ENCODE measurements at places on chromosomes 16 and 17.

DNA sequence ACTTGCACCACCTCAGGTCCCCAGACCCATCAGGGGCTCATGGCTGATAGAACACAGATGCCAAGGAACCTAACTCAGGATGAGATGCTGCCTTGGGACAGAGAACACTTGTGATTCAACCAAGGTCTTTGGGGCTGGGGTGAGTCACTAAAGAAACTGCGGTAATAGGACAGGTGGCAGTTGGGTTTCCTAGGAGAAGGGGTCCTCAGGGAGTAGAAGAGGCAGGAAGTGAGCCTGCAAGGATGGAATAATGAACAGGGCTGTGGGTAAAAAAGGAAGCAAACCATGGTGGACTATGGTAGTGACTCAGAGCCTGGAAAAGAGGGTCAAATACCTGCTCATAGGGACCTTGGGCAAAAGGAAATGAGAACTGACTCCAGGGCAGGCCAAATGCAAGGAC is 6.5 kb upstream of the PNPO start:
- DNase-seq: no peak

- peak; percentile 73 for DNase-seq
Observed at GRCh38 chr17:79391376-79392233, 219.2 kb downstream of the RBFOX3 start.

DNA sequence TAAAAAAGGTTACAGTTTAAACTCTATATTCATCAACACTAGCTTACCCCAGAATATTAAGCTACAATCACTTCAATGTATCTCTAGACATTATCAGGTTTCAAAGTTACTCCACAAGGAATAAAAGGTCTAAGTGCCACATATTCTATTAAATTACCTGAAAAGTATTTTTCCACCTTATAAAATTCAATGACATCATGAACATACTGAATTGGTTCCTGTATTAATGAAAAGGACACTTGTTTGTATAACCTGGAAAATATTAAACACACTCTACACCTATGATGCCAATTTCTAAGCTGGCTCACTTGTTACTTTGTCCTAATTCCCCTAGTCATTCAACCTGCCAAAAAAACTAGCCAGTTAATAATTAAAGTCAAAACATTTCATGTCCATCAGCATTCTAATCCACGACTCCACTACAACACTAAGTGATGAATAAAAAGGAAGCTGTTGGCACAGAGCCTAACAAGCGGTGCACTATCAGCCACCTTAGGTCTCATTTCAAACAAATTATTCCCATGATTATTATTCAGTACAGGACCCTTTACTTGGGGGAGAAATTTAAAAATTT is 12.2 kb downstream of the MED13 start:
- no peak for DNase-seq

DNA sequence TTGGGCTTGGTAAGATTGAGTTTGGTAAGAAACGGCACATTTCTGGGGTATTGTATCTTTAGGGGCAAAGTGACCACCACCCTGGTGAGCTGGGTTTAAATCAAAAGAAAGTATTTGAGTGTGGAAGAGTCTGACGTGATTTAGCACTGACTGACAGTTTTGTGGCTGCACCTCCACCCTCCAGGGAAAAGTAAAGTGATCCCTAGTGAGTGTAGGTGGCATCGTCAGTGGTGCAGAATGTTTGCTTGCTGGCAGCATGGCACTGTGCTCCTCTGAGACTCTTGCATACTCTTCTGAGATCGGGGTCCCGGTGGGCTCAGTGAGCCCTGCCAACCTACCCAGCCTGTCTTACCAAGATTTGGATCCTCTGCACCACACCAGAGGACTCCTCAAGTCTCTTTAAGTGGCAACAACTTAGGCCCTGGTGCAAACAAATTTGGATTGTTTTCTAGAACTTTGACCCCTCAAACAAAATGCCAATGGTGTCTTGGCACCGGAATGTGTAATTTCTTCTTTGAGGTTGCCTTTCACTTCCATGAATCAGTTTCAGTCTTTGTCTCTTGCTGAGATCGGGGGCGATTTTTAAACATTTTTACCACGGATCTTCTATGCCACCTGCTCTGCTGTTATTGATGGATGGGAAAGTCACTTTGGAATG is 2.8 kb downstream of the PRKCB start:
- DNase-seq: no peak

- DNase-seq: no peak
Observed at GRCh38 chr16:82010649-82011048, 621 bp downstream of the SDR42E1 start.

DNA sequence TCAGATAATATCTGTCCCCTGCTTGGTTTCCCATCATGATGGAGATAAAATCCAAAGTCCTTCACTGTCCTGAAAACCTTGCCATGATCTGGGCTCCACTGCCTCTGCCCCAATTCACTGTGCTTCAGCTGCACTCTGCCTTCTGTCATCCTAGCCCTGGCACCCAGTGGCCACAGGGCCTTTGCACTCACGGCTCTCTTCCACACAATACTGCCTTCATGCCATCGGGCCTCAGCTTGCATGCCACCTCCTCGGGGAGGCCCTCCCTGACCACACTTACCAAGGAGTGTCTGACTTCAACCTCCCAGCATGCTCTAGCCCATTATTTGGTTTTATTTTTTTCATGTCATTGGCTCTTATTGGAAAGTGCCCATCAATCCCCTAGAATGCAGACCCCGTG is 146.1 kb downstream of the C16orf78 start:
- no peak for DNase-seq

DNA sequence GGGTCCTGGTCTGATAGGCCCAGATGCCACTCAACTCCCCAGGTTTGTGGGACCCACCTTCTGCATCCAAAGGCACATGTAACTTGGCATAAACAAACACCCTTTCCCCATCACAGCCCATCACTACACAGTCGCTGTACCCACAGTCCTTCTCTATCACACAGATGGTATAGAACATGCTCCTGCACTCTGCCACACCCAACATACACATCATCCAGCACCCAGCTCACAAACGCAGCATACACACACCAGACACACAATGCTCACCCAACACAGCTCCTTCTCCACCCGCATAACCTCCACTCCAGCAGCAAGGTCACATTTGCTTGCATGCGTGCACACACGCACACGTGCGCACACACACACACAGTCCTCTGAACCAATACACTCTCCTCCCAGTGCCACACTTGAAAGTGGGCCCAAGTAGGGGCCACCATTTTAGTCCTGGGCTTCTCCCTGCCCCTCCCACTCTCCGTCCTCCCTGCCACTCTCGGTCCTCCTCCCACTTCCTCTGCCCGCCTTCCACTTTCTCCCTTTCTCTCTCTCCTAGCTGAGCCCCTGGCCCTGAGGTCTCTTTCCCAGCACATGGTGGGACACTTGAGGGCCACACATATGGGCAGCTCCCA is 8.5 kb upstream of the TMEM92 start:
- DNase-seq: no peak

- no peak for DNase-seq
Observed at GRCh38 chr17:20074001-20074400, 64.8 kb downstream of the SPECC1 start.

DNA sequence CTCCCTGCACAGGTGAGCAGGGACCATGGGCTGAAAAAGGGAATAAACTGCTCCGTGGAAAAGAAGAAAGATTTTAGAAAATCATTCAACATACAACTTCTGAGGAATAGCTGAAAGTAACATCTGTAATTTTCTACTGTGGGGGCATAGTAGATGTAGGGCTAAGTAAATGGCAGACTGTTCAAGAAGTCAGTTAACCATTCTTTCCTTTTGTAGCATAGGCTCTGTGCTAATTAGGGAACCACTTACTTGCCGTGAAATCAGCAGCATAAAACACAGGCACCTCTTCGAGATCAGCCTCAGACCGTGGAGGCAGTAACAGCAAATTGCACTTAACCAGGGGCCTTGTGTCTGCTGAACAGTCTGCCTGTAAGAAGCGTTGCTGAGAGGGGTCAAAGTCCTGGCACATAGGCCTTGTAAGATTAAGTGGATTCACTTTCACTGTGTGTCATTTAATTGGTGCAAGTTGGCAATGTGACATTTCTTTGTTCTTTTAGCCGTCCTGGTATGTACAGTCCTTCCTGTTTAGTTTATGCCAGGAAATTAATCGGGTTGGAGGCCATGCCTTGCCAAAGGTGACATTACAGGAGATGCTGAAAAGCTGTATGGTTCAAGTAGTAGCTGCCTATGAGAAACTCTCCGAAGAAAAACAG is 10.4 kb downstream of the COG1 start:
- no peak for DNase-seq

GRCh38 chr17:19728084-19728495 is 11.7 kb upstream of the SLC47A2 start:
- DNase-seq: peak; percentile 82

GRCh38 chr17:31798205-31798724 is 60.8 kb downstream of the COPRS start:
- no peak for DNase-seq

DNA sequence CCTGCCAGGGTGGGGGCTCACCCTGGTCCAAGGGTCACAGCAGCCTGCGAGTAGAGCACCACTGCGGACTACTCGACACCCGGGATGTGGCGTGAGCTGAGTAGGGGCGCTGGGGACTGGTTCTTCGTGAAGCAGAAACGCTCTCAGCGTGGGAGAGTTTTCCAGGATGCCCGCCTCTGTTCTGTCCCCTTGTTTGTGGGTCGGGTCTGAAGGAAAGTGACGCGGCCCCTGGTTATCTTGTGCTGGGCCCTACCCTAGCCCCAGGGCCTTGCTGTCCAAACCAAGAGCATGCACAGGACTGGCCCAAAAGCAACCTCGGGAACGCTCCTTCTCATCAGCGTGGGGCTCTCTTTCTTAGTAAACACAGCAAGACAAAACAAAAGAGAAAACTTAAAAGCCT is 303.3 kb downstream of the IRF8 start:
- DNase-seq: no peak

- no peak for DNase-seq
Observed at GRCh38 chr17:48732688-48733629, 4.4 kb upstream of the HOXB13 start.

- no peak for DNase-seq
Observed at GRCh38 chr16:12508054-12508453, 295.6 kb downstream of the CPPED1 start.

- DNase-seq: no peak
Observed at GRCh38 chr16:8549843-8550412, 40.4 kb downstream of the TMEM114 start.

DNA sequence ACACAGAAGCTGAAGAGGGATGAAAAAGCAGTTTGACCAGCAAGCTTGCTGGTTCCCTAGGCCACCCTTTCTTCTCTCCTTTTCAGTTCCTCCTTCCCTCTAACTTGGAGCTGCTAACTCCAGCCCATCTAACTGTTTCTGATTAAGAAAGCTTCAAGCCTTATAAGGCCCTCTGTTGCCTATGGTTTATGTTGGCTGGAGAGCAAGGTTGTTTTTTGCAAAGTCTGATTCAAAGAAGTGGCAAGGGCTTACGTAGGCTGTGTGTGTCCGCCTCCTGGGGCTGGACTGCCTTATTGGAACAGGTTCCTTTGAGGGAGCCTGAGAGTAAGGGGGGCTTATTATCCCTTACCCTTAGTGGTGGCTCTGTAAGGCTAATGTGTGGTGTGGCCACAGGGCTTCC is 7.1 kb downstream of the AKAP1 start:
- DNase-seq: no peak

GRCh38 chr17:80244871-80245509 is 15.7 kb upstream of the RNF213 start:
- no peak for DNase-seq

DNA sequence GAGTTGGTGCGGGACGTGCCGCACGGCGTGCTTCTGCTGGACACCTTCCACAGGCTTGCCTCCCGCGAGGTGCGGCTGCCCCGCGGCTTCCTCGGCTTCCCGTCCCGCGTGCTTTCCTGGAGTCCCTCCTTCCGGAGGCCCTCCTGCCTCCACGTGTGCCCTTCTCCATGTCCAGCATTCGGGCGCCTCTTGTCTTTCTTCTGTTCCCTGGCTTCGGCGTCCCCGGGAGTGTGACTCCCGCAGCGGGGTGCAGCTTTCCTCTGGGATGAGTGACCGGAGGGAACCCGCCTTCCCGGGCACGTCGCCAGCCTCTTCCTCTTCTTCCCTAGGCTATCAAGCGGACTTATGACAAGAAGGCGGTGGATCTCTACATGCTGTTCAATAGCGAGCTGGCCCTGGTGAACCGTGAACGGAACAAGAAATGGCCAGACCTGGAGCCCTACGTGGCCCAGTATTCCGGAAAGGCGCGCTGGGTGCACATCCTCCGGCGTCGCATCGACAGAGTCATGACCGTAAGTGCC is 23.0 kb downstream of the DNAH2 start:
- no peak for DNase-seq

GRCh38 chr16:3595521-3596021 is 15.8 kb downstream of the SLX4 start:
- DNase-seq: no peak

DNA sequence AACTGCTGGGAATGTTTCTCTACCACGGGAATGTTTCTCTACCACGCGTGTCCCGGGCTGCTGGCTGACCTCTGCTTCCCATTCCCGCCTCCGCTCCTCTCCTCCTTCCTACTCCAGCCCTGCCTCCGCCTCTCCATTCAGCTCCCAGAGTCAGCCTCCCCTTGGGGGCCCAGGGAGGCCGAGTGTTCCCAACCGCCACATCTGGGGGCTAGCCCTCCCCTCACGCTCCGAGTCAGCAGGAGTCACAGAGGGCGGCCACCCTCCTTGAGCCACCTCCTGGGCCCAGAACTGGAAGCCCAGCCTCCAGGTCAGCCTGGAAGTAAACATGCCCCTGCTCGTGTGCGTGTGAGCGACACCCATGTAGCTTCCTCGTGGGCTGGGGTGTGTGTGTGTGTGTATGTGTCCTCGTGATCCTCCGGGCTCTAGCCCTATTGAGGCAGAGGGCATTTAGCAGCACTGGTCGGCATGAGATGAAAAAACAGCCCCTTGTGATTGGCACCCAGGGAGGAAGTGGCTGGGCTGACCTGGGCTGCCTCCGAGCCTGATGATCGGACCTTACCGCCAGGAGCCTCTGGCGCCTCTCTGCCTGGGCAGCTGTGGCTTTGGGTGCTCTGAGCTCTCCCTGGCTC is 7.3 kb downstream of the CYGB start:
- DNase-seq: no peak

GRCh38 chr16:30096105-30096861 is at the start of gene YPEL3:
Gene YPEL3 (minus strand): TSS chr16:30096213. CDS start chr16:30095482, 731 bp downstream.
- DNase-seq: peak; percentile 91

- no peak for DNase-seq
Observed at GRCh38 chr17:11340803-11341202, 99.8 kb downstream of the SHISA6 start.

- peak; percentile 92 for DNase-seq
Observed at GRCh38 chr17:79919164-79919585, 79.9 kb upstream of the CBX4 start.

- DNase-seq: no peak
Observed at GRCh38 chr16:76197900-76198299, 79.3 kb upstream of the CNTNAP4 start.

DNA sequence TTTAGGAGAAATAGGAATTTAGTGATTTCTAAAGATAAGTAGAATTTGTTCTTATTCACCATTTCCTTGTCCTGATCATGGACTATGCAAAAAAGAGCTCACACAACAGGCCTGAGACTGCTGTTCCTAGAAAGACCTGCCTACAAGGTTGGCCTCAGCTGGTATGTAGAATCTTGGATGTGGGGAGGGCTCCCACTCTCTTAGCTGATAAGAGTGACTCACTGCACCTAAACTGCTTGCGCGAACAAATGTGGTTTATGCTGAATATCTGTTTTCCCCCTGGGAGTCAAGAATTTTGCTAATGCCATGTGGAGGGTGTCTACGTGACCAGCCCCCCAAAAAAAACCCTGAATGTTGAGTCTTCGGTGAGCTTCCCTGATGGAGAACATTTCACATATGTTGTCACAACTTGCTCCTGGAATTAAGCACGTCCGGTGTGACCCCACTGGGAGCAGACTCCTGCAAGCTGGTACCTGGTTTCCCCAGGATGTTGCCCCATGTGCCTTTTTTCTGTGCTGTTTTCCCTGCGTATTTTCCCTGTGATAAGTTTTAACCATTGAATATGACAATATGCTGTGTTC is 68.8 kb upstream of the HSBP1 start:
- no peak for DNase-seq
